Effector CD4-positive, alpha-beta T cell (primary cell): ENCODE measurements at places on chromosomes 7 and 10.

GRCh38 chr10:59719374-59719773 lies 9.7 kb upstream of the SLC16A9 start:
- DNase-seq: no peak

DNA sequence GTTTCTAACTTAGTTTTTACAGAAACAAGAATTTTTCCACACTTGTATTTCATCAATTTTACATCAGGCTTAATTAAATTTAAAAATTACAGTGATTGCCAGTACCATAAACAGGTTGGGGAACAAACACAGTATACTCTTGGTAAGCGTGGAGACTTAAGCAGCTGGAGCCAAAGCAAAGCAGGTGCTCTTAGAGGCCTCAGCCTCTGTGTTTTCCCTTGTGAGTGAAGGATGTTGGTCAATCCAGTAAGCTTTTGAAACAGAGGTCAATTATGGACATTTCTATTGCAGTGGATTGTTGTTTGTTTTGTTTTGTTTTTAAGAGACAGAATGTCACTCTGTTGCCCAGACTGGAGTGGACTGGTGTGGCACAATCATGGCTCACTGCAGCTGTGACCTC lies 100.6 kb upstream of the CELF2 start:
- DNase-seq: no peak

DNA sequence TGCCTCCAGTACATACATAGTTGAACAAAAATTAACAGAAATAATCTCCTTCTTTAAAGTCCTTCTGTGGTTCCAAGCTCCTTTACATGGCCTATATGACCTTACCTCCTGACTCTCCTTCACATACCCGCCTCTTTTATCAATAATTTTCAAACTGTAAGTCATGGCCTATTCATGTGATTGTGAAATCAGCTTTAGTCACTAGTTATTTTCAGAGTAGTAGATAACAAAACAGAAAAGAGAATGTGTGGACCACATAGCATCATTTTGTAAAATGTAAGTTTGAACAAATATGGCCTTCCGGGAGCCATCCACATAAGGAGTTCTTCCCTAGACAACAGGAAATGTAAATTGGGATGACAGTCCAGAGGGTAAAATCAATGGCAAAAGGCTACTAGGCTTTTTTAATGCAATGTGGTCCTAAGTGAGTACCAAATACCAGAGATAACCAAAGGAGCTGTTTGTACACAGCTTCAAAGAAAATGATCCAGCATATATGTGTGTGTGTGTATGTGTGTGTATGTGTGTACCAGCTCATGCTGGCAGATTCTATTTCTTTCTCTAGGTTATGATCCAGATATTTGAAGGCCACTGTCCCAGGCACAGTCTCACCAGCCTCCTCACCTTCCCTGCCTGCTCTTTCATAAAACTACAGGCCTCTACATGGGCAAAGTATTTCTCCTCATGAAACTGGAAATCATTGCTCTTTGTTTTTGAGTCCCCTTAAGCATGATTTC lies 12.3 kb upstream of the FAM133B start:
- no peak for DNase-seq

GRCh38 chr7:149769915-149770314 lies 3.5 kb downstream of the ZNF467 start:
- DNase-seq: no peak

- DNase-seq: no peak
These were observed 33.8 kb upstream of the PRLHR start for GRCh38 chr10:118629211-118629610.

- DNase-seq: no peak
These were observed 541.6 kb upstream of the FZD8 start for GRCh38 chr10:36183726-36184125.

DNA sequence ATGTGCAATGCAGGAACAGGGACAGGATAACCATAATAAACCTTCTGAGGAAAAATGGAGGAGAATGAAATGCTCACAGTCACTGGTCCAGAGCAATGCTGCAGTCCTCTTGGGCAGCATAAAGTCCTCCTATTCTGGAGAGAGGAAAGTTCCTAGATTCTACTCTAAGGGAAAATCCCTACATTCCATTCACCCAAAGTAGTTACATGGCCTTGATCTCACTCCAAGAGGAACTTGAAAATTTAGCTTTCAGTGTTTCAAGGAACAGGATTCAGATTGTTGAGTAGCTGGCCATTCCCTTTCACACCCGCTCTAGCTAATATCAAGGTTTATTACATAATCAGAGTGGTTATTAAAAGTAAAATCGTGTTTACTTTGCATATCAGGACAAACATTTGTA lies 168.3 kb downstream of the CHRM2 start:
- no peak for DNase-seq

- DNase-seq: no peak
These were observed 13.3 kb downstream of the ZCCHC24 start for GRCh38 chr10:79431891-79432831.

DNA sequence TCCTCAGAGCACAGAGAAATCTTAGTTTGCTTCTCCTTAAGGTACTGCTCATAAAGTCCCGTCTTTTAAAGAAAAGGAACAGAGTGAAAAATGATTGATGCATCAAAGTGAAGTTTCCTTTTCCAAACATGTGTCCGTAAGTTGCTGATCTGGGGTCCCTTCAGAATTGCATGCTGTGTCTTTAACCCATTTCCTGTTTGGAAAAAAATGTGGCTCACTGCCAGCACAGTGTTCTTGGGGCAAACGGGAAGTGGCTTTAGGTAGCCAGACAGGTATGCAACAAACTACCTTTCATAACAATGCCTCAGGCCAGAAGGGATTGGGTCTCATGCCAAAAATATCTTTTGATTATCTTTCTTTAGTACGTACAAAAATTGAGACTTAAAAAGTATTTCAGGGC lies 50.9 kb downstream of the TFAM start:
- DNase-seq: no peak

DNA sequence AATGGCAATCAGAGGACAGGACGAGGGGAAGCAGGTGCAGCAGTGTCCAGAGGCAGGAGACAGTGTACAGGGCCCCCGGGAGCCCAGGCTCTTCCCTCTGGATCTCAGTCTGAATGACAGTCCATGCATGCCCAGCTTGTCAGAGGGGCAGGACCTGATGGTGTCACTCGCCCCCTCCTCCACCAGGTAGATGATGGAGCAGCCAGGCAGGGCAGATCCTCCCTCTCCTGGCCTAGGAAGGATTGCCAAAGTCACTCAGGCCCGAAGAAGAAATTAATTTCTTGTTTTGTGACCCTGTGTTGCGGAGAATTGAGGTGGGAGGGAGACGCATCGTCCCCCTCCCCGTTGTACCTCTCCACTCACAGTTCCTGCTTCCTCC lies 4.0 kb downstream of the VSTM4 start:
- DNase-seq: no peak

GRCh38 chr10:21463436-21463835 lies 62.0 kb downstream of the SKIDA1 start:
- no peak for DNase-seq

GRCh38 chr7:155865830-155866525 lies 53.7 kb upstream of the SHH start:
- no peak for DNase-seq

- DNase-seq: no peak
These were observed 286.4 kb downstream of the PTPRN2 start for GRCh38 chr7:158301207-158301606.

DNA sequence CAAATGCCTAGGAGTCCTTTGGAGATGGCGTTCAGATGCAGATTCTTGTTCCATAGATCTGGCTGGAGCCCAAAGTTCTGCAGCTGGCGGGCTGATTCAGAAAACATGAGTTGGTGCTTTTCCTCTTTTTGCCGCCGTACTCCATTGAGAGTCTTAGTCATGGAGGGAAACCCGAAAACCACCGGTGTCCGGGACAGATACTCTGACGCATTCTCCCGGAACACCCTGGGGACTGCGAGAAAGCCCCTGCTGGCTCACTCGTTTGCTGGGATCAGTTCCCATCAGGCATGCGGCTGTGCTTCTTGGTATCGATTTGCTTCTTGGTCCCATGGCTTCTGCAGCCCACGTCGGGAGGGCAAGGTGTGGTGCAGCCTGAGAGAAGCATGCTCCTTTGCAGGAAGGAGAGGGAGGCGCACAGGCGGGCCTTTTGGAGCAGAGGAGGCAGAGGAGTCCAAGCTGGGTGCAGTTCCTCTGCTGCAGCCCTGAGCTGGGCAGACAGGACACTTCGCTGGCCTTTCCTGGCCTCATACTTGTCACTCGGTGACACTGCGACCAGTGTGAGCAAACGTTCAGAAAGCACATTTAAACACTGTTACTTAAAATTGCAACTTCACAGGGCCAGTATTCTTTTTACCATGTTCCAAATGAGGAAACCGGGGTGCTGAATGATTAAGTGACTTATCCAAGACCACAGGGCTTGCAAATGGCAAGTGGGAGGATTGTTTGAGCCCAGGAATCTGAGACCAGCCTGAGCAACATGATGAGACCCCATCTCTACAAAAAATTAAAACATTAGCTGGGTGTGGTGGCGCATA lies 30.6 kb upstream of the PFKFB3 start:
- no peak for DNase-seq

DNA sequence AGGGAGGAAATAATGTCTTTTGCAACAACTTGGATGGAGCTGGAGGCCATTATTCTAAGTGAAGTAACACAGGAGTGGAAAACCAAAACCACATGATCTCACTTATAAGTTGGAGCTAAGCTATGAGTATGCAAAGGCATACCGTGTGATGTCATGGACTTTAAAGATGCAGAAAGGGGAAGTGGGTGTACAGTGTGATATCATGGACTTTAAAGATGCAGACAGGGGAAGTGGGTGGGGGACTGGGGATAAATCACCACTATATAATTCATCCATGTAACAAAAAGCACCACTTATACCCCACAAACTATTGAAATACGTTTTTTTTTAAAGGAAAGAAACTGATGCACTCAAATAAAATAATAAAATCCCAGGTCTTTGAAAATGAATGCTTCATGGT lies 29.5 kb downstream of the LYZL2 start:
- DNase-seq: no peak

- DNase-seq: no peak
These were observed 11.3 kb downstream of the CRYGN start for GRCh38 chr7:151428378-151429236.

DNA sequence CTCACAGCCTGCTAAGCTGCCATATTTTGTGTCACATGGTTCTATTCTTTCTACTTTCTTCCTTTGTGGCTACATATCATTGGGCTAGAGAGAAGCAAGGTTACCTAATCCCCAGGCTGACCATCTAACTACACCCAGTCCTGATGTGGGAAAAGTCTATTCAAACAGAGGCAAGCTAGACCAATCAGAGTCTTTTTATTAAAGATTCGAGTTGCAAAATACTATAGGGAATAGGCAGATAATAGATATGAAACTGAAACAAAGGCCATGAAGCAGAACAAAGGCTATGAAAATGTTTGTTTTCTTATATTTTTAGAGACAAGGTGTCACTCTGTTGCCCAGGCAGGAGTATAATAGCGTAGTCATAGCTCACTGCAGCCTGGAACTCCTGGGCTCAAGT lies 36.7 kb downstream of the MTERF1 start:
- no peak for DNase-seq

DNA sequence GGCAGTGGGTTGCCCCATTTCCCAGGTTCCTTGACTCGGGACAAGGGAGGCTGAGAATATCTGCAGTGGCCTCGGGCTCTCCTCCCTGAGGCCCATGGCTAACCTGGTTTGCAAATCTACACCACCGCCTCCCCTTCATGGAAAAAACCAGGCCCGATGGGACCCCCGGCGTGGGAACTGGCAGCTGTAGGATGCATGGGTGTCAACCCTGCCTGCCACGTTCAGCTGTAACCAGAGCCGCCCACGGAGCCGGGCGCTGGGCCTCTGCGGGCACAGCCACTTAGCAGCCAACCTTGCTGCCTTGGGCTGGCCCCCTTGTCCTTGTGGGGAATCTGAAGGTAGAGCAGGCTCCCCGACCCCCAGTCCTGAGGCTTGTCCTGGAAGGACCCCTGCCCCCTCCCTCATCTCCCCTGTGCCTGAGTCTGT lies 1.6 kb downstream of the PWWP2B start:
- DNase-seq: no peak

- DNase-seq: no peak
These were observed 131.7 kb upstream of the ADAM12 start for GRCh38 chr10:126519992-126520391.

GRCh38 chr7:17617380-17617779 lies 318.9 kb downstream of the AHR start:
- no peak for DNase-seq

- no peak for DNase-seq
These were observed 2.3 kb downstream of the IGF2BP3 start for GRCh38 chr7:23467806-23468525.

DNA sequence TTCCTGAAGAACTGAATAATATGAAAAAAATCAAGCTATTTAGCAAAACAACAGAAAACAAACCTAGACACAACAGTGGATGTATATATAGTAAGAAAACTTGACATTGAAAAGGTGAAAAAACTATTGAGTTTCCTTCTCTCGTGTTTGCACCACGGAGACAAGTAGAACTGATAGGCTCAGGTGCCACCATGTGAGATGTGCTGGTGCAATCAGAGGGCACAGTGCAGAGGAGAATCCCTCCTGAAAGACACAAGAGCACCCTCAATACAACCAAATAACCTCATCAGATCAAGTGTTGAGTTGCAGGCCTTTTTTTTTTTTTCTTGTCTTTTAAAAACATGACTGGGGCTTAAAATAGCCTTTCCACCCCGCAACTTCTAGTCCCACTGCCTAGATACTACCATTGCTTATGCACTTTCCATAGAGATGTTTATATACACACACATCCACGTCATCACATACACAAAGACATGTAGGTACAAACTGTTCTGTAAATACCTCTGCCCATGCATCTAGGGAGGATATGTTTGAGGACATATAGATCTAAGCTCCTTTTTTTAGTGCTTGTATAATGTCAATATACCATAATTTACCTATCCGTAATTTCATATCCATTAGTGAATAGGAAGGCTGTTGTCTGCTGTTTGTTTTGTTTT lies 54.1 kb downstream of the UBE2H start:
- DNase-seq: no peak

DNA sequence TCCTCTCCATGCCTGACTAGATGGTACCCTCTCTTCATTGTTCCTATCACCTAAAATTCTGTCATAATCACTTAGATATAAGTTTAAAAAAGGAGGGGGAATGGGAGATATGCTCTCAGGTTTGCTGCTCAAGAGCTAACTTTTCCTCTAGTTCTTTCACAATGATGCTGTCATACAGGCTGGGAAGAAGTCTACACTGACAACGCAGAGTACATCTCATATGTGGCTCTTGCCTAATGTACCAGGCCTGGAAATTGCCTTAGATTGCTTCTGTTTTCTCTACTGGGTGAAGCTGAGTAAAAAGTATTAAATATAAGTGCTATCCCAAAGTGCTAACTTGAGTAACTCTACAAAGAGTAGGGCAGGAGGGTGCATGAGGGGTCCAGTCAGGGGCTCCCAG lies 43.8 kb upstream of the BET1 start:
- no peak for DNase-seq
